ENCODE measurements at places on chromosomes 5 and 9. TPM values are rescaled to one million over a fixed set of nuclear protein-coding genes. Genes with fewer than 3 reads are reported as not detected.

DNA sequence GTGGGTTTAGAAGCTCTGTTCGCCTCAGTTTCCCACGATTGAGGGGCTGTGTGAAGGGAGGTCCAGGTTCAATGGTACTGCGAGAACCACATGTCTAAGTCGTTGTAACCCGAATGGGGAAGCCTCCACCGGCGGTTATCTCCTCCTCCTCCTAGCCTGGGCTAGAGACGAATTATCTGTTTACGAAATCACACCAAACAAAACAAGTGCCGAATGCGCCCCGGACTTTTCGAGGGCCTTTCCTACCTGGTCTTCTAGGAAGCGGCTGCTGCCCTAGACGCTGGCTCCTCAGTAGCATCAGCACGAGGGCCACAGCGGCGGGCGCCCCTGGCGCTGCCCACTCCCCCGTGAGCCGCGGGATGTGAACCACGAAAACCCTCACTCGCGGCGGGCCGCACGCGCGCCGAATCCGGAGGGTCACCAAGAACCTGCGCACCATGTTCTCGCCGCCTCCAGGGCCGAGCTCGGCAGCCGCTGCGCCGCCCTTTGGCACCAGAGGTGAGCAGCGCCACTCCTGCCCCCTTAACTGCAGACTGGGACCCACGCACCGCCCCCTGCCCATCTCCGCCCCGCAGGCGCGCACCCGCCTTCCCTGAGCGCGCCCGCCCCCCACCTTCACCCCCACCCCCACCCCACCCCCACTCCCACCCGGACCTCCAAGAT lies at the start of gene CDKN2A:
CDKN2A (minus strand) TSS at position 500 of the 663 bp plus-strand sequence.
- peaks cover 21% of the 10 kb centered on the region for H3K4me1 ChIP-seq
- H3K27ac ChIP-seq = peak within 1 kb of the TSS; percentile 91
- peak within 1 kb of the TSS; percentile 91 for H3K4me3 ChIP-seq
- H3K27me3 ChIP-seq = peaks cover 9% of the 10 kb centered on the region
- DNase-seq = peak; percentile 46

DNA sequence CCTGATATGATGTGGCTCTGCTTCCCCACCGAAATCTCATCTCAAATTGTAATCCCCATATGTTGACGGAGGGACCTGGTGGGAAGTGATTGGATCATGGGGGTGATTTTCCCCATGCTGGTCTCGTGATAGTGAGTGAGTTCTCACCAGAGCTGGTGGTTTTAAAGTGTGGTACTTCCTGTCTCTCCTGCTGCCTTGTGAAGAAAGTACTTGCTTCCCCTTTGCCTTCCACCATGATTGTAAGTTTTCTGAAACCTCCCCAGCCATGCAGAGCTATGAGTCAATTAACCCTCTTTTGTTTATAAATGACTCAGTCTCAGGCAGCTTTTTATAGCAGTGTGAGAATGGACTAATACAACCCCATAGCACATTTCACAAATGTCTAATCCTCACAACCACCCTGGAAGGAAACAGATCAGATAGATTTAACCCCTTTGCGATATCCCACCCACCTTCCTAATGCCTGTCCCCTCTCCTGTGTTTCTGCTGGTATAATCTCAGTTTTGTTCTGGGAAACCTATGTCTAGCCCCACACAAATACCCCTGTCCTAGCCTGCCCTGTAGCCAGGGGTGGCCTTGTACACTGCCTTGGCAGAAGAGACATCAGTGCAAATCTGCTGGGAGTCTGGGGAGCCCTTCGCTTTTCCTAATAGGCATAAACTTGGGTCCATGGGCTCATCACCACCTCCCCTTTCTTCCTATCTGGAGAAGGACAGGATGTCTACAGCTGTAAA lies 157.0 kb upstream of the RAI14 start:
- no peak for DNase-seq
- H3K4me3 ChIP-seq = no peak overlapping the region
- H3K4me1 ChIP-seq = peaks cover 19% of the 10 kb centered on the region
- no peaks in the 10 kb centered on the region for H3K36me3 ChIP-seq
- peak overlapping the region; percentile 70 for H3K27ac ChIP-seq

- H3K36me3 ChIP-seq = no peaks in the 10 kb centered on the region
- H3K4me3 ChIP-seq = no peak overlapping the region
- H3K4me1 ChIP-seq = no peaks in the 10 kb centered on the region
- H3K27me3 ChIP-seq = no peaks in the 10 kb centered on the region
- no peak overlapping the region for H3K27ac ChIP-seq
These were observed 70.4 kb downstream of the RGS7BP start for GRCh38 chr5:64576250-64576649.

DNA sequence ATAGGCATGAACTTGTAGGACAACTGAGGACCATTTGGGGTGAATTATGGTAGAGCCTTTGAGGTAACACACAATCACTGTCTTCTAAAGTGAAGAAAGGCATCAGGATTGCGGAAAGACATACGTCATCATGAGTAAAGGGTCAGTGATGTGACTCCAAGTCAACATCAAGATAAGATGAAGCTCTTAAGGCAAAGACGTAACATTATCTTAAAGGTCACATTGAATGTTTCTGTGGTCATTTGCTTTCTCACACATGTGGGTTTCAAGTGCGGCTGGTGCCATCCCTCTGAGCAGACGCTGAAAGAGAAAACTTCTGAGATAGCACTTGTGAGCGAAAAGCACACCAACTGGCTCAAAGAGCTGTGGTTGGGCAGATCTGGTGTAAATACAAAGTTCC lies 63.3 kb upstream of the GRAMD2B start:
- no peaks in the 10 kb centered on the region for H3K4me1 ChIP-seq
- H3K36me3 ChIP-seq = no peaks in the 10 kb centered on the region
- no peak overlapping the region for H3K27ac ChIP-seq
- H3K27me3 ChIP-seq = no peaks in the 10 kb centered on the region
- H3K4me3 ChIP-seq = no peak overlapping the region

DNA sequence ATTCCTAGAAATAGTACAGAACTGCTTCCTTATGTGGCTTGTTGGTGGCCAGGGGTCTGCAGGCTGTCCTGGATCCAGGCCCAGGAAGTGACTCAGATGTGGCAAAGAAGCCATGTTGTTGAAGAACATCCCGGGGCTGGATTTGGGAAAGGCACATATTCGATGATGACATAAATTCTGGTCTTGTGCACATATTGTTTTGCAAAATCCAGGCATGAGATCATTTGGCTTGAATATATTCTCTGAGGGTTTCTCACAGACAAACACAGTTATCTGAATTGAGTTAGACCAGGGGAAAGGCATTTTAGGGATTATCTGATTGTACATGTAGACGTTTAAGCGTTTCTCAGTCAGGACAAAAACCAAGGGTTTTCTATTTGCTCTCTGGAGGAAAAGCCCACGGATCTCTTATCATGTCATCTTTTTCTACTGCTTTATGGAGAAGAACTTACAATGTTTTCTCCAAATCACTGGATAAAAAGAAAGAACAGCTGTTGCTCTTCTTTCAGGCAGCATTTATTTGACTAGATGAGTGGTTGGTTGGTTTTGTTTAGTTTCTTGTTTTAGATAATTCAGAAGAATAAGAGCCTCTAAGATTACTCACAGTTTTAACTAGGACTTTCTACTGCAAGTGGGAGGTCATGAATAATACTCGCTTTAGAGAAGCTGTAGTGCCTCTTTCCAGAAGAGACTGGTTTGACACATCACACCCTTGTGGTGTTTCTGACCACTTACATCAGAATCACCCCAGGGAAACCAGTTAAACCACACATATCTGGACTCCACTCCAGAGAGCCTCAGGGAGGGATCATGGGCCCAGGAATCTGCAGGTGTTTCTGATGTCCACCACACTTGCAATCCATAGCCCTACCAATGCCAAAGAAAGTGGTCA lies 29.5 kb upstream of the LHFPL2 start:
- H3K36me3 ChIP-seq = no peaks in the 10 kb centered on the region
- peak overlapping the region; percentile 61 for H3K27ac ChIP-seq
- H3K4me1 ChIP-seq = peaks cover 9% of the 10 kb centered on the region
- H3K4me3 ChIP-seq = no peak overlapping the region
- no peak for DNase-seq
- no peaks in the 10 kb centered on the region for H3K27me3 ChIP-seq

DNA sequence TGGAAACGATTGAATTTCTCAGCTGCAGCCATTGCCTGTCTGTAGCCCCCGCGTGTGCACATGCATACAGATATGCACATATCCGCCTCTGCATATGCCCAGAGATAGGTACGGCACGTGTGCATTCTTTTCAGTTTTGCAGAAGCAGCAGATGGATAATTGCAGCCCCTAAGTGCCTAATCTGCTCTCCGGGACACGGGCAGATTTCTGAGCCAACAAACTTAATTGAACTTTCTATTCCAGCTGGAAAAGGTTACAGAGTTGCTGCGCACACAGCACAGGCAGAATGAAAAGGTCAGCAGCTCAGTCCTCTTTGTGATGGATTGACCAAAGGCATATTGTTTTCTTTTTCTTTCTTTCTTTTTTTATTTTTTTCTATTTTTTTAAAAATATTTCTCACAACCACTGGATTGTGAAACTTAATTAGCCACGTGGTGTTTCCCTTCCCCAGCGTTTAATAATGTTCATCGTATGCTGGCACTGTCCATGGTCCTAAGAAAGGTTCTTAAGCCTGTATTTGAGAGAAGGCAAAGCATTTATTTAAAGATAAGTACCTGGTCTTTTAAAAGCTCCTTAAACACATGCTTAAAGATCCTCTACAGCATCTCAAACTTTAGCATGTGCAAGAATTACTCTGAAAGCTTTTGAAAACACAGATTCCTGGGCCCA lies 270.2 kb upstream of the BRINP1 start:
- H3K36me3 ChIP-seq = no peaks in the 10 kb centered on the region
- H3K27me3 ChIP-seq = no peaks in the 10 kb centered on the region
- DNase-seq = peak; percentile 49
- no peak overlapping the region for H3K4me3 ChIP-seq
- H3K27ac ChIP-seq = no peak overlapping the region

The PCDHGA3 gene
- polyA plus RNA-seq = not detected

The FOXI1 gene
- not detected for polyA plus RNA-seq

DNA sequence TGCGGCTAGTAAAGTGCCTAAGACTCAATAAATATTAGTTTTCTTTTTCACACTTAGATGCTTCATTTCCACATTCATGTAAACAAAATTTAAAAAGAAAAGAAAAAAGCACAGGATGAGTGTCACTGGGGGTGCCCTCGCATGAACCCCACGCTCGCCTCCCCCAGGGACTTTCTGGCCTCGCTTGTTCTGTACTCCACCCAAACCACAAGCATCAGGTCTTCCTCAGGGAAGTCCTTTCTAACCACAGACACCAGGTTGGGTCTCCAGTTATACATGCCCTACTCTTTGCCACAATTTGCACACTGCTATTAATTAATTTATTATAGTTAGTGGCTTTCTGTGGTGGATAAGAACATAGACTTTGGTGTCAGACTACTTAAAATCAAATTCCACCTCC lies 92.4 kb downstream of the RORB start:
- H3K4me1 ChIP-seq = no peaks in the 10 kb centered on the region
- H3K27ac ChIP-seq = no peak overlapping the region
- DNase-seq = no peak
- no peaks in the 10 kb centered on the region for H3K36me3 ChIP-seq
- no peaks in the 10 kb centered on the region for H3K27me3 ChIP-seq
- no peak overlapping the region for H3K4me3 ChIP-seq

GRCh38 chr5:24177821-24178220 lies 467.0 kb downstream of the CDH10 start:
- H3K4me3 ChIP-seq = no peak overlapping the region
- H3K27ac ChIP-seq = no peak overlapping the region
- DNase-seq = no peak
- no peaks in the 10 kb centered on the region for H3K36me3 ChIP-seq
- H3K4me1 ChIP-seq = no peaks in the 10 kb centered on the region

- peaks cover 60% of the 10 kb centered on the region for H3K27me3 ChIP-seq
- DNase-seq = no peak
- H3K36me3 ChIP-seq = no peaks in the 10 kb centered on the region
- peaks cover 24% of the 10 kb centered on the region for H3K4me1 ChIP-seq
- H3K27ac ChIP-seq = no peak overlapping the region
- no peak overlapping the region for H3K4me3 ChIP-seq
These were observed 594.2 kb upstream of the SGCD start for GRCh38 chr5:155732587-155733376.

The SHISAL2B gene
- not detected for polyA plus RNA-seq

DNA sequence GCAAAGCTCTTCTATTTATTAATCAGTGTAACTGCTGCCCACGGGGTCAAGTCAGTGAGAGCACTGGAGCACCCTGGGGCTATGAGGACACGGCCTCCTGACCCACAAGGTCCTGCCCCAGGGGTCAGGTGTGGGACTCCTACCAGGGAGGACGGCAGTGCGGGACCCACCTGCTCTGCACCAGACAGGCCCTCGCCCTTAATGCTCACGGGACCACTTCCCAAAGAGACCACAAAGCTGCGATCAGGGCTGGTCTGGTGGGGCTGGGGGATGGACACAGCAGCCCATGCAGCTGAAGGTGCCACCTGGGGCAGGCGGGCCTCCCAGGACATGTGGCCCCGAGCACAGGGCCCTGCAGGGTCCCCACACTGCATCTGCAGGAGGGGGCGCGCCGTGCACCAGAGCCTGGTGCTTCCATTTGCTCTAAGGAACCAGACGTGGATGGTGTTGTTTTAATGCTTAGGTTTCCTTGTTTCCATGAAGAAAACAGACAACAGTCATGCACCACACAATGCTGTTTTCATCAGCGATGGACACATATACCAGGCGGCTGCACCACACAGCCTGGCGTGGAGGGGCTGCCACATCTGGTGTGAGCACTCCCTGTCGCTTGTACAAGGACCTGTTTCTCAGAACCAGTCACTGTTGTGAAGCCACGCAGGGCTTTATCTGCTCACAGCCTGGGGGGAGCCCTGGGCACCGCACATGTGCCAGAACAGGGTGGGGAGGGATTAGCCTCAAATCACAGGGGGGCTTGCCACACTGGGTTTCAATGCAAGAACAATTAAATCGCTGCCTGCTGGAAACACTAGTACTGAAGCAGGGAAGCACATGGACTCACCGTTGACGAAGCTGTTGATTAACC lies 22.6 kb downstream of the CLPTM1L start:
- H3K4me1 ChIP-seq = peaks cover 8% of the 10 kb centered on the region
- H3K27ac ChIP-seq = no peak overlapping the region
- no peak overlapping the region for H3K4me3 ChIP-seq

GRCh38 chr9:131815970-131816873 lies 76.3 kb upstream of the RAPGEF1 start:
- H3K27ac ChIP-seq = no peak overlapping the region
- H3K36me3 ChIP-seq = no peaks in the 10 kb centered on the region
- H3K4me1 ChIP-seq = no peaks in the 10 kb centered on the region

- no peak for DNase-seq
- H3K4me3 ChIP-seq = no peak overlapping the region
- no peaks in the 10 kb centered on the region for H3K36me3 ChIP-seq
- no peaks in the 10 kb centered on the region for H3K4me1 ChIP-seq
- H3K27me3 ChIP-seq = no peaks in the 10 kb centered on the region
- H3K27ac ChIP-seq = no peak overlapping the region
These were observed 406.6 kb upstream of the MEF2C start for GRCh38 chr5:89289604-89290003.

The MARCHF11 gene
- polyA plus RNA-seq = not detected

Measured in stomach (tissue), 19 donors.